ENCODE measurements at places on chromosomes 2 and 18. TPM values are rescaled to one million over a fixed set of nuclear protein-coding genes. Genes with fewer than 3 reads are reported as not detected.

GRCh38 chr2:78264130-78264529 lies 742.0 kb upstream of the LRRTM4 start:
- H3K4me1 ChIP-seq: no peaks in the 10 kb centered on the region
- H3K36me3 ChIP-seq: no peaks in the 10 kb centered on the region
- DNase-seq: no peak
- no peaks in the 10 kb centered on the region for H3K27me3 ChIP-seq
- H3K27ac ChIP-seq: no peak overlapping the region
- no peak overlapping the region for H3K4me3 ChIP-seq

NETO1 gene
- total RNA-seq: not detected

DNA sequence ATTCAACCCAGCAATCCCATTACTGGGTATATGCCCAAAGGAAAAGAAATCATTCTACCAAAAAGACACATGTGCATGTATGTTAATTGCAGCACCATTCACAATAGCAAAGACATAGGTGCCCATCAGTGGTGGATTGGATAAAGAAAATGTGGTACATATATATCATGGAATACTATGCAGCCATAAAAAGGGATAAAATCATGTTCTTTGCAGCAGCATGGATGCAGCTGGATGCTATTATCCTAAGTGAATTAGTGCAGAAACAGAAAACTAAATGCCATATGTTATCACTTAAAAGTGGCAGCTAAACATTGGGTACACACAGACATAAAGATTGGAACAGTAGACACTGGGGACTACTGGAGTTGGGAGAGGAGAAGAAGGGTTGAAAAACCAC lies 82.2 kb downstream of the MYO3B start:
- no peaks in the 10 kb centered on the region for H3K4me1 ChIP-seq
- H3K27me3 ChIP-seq: no peaks in the 10 kb centered on the region
- DNase-seq: no peak
- H3K27ac ChIP-seq: no peak overlapping the region
- H3K4me3 ChIP-seq: no peak overlapping the region

NAGK gene
- 98.7 TPM for total RNA-seq

DNA sequence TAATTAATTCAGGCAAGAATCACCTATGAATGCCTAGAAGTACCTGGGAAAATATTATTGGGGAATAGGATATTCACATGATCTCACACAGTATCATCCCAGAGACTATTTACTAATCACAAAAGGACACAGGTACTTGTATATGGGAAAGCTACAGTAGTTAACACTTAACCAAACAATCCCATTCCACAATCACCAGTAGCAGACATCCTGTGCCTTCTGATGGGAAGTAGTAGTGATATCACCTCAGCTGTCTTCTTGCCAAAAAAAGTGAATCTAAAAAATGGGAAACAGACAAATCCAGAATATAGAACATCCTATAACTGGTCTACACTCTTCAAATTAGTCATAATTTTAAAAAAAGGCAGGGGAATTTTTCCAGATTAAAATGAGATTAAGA lies 75.6 kb upstream of the CCDC150 start:
- no peaks in the 10 kb centered on the region for H3K27me3 ChIP-seq
- peaks cover 8% of the 10 kb centered on the region for H3K4me1 ChIP-seq
- H3K4me3 ChIP-seq: no peak overlapping the region
- H3K27ac ChIP-seq: no peak overlapping the region
- H3K36me3 ChIP-seq: peaks cover 11% of the 10 kb centered on the region

DNA sequence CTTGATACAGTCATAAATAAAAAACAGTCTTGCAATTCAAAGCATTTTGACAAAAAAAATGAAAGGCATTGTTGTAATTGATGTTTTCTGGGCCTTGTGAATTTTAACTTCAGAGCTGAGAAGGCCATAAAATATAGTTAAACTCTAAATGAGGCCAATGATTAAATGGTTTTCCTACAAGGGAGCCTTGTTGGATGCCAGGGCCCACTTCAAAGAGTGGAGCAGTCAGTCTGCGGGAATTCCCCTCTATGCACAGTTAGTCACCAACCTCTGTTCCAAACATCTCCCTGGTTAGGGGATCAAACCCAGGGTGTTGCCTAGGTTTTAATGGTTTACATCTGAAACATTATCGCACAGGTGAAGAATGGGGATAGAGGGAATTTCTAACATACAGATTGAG lies 143.4 kb downstream of the NCKAP5 start:
- H3K27ac ChIP-seq: no peak overlapping the region
- peaks cover 6% of the 10 kb centered on the region for H3K27me3 ChIP-seq
- no peak for DNase-seq
- H3K4me3 ChIP-seq: no peak overlapping the region
- H3K36me3 ChIP-seq: no peaks in the 10 kb centered on the region
- no peaks in the 10 kb centered on the region for H3K4me1 ChIP-seq

- peaks cover 17% of the 10 kb centered on the region for H3K27me3 ChIP-seq
- H3K4me1 ChIP-seq: peaks cover 25% of the 10 kb centered on the region
- H3K4me3 ChIP-seq: no peak overlapping the region
Observed at GRCh38 chr18:49846718-49847470, 33.6 kb upstream of the ACAA2 start.

GRCh38 chr18:9094307-9095226 lies 7.9 kb upstream of the NDUFV2 start:
- H3K27ac ChIP-seq: peak overlapping the region; percentile 97
- H3K4me1 ChIP-seq: peaks cover 47% of the 10 kb centered on the region
- H3K4me3 ChIP-seq: peak overlapping the region; percentile 64
- no peaks in the 10 kb centered on the region for H3K27me3 ChIP-seq
- DNase-seq: peak; percentile 91

DNA sequence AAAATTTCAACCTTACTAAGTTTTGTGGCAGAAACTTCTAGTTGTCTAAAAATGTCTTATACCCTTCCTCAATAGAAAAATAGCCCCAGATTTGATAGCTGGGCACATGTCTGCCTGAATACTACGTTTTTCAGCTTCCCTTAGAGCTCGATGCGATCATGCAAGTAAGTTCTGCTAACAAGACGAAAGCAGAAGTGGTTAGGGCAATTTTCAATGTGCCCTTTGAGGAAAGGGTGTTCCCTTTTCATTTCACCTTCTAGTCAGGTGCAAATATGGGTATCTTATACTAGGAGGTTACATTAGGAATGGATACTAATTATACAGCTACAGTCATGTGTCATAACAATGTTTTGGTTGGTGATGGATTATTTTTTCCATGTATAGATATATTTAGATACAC lies 1572.1 kb upstream of the LRRTM1 start:
- DNase-seq: no peak
- no peaks in the 10 kb centered on the region for H3K4me1 ChIP-seq
- H3K36me3 ChIP-seq: no peaks in the 10 kb centered on the region
- no peak overlapping the region for H3K27ac ChIP-seq
- no peaks in the 10 kb centered on the region for H3K27me3 ChIP-seq
